Substantia nigra (tissue), 51 donors: ENCODE measurements at places on chromosomes 4 and X.

- no peak for DNase-seq
Observed at GRCh38 chr4:95889662-95890061, 49.8 kb downstream of the PDHA2 start.

GRCh38 chrX:68461576-68461975, 28.3 kb upstream of the OPHN1 start:
- no peak for DNase-seq

DNA sequence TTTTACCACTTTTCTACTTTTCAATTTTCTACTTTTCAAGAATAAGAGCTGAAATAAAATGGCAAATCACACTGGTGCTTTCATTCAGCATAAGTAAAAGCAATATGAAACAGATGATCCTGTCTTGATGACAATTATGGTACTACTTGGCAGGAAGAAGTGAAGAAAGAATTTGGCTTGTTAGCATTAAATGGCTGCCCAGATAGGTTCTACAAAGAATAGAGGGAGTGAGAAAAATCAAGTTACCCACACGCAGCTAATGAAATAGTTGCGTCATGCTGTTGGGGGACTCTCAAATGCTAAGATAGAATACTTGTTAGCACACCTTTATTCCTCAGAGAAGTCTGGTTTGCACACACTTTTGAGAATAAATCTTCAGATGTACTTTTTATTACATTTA, 12.5 kb upstream of the LCORL start:
- DNase-seq, result no peak

- no peak for DNase-seq
Observed at GRCh38 chr4:152158225-152158624, 377.7 kb downstream of the FBXW7 start.

GRCh38 chr4:140121646-140122045, 32.3 kb downstream of the MAML3 start:
- no peak for DNase-seq

- DNase-seq, result no peak
Observed at GRCh38 chr4:67480810-67481209, 64.5 kb downstream of the CENPC start.

GRCh38 chr4:25650311-25650710, 5.3 kb upstream of the SLC34A2 start:
- no peak for DNase-seq

DNA sequence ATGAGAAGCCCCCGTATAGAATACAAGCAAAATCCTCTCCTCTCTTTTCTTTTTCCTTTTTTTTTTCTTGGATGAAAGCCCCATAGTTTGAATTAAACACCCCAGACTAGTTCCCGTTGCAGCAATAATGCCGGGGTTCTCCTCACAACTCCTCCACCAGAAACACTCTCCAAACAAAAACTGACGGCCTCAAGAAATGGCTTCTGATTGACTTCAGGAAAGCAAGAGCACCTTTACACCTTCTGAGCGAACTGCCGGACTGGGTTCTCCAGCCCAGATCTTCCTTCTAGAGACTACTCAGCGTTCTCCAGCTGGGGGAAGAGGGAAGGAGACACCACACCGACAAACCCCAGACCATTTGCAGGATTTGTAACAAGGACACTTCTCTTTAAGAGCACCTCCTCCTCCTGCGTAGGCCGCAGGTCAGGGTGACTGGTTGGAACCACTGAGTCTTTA, 4.0 kb downstream of the HAND2 start:
- no peak for DNase-seq

DNA sequence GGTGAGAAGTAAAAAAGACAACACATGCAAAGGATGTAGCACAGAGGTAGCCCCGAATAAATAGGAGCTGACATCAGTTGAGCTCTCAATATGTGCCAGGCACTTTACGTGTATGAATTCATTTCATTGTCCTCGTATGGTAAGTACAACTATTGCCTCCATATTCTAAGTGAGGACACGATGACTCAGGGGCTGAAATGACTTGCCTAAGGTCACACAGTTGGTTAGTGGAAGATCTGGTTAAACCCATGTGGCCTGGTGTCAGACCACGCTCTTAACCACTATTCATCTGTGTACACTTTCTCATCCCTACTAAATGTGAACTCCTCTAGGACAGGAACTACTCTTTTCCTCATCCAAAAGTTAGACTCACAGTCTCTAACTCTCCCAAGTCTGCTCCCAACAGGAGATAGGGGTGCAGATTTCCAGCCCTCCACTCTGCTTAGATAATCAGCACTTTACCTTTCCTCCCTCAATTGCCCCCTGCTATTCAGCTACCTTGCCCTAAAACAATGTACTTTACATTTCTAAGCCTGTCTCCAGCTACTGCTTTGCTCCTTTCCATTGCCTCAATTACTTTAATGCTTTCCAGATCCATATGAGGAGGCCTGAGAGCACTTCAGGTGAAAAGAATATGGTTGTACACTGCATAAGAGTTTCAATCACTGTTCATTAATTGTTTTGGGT, 58.8 kb upstream of the LHFPL1 start:
- DNase-seq, result no peak

DNA sequence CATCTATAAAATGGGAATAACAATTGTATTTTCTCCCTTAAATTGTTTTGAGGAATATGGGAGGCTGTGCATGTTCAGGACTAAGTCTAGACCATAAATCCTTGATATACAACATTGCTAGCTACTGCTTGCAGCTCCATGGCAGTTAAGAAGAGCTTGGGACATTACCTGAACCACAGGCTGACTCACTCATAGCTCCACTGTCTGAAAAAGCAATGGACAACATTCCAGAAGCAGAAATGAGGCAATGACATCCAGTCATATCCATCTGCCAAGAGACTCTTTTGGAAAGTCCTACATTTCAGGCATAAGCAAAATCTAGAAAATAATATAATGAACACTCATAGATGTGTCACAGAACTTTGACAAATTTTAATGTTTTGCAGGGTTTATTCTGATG, 167.3 kb upstream of the LEF1 start:
- no peak for DNase-seq

GRCh38 chr4:138912704-138913340, 102.8 kb upstream of the NOCT start:
- no peak for DNase-seq

GRCh38 chrX:13518126-13518525, 51.3 kb upstream of the EGFL6 start:
- no peak for DNase-seq
